CD8-positive, alpha-beta T cell (primary cell): ENCODE measurements at places on chromosomes 2 and 18.

GRCh38 chr2:96873651-96874096 is 3.8 kb upstream of the SEMA4C start:
- DNase-seq, result no peak

- DNase-seq, result no peak
These were observed 194.4 kb upstream of the ID2 start for GRCh38 chr2:8487461-8487932.

DNA sequence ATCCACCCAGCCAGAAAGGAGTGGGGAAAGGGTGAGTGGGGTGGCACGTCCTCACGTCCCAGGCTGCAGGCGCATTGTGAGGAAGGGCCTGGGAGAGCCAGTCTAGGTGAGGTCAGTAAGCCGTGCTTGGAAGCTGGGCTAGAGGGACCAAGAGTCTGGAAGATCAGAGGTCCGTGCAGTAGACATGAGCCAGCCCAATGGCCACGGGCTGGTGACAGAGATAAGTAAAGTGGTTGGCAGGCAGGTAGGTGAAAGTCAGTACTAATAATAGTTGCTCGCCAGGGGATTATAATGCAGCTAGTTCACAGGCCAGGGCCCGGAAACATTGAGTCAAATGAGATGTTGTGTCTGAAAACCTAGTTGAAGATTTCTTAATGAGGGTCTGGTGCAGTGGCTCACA is 133.2 kb downstream of the GBX2 start:
- no peak for DNase-seq

DNA sequence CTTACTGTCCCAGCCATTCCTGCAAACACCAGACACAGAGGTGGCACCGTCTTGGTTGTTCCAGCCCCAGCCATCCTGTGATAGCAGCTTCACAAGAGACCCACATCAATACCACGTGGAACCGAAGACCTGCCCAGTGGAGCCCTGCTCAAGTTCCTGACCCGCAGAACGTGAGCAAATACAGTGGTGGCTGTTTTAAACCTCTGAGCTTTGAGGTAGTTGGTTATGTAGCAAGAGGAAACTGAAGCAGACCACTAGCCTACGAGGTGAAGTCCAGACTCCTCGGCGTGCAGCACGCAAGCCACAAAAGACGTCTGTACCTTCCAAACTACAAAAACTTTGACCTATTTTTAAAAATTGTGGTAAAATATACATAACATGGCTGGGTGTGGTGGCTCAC is 96.1 kb upstream of the ODC1 start:
- DNase-seq, result peak; percentile 45

GRCh38 chr2:44793322-44793870 is 148.1 kb upstream of the SIX3 start:
- no peak for DNase-seq

DNA sequence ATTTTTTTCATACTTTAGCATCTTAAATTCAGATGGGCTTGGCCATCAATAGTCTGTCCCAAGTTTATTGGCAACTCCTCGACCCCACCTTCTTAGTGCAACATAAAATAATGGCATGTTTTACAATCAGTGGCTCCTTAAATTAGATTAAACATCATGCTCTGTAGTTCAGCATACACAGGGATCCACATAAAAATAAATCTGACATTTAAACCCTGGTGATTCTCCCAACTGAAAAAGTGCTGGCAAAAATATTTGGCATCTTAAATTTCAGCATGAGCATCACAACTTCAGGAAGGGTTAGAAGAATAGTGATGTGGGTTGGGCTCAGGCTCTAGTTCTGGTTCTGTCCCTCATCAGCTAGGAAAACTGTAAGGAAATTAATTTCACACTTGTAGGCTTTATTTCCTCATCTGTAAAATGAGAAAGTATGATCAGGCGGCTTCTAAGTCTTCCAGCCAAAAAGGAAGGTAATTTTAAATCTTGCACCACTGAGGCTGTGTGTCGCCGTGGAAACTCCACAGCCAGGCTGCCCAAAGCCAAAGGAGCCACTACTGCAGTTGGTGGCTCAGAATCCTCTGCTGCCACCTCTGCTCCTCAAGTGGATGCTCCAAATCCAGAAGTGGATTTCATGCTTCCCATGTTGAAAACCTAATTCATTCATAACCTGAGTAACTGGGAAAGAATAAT is 17.6 kb upstream of the EPG5 start:
- no peak for DNase-seq

GRCh38 chr2:54392555-54393324 is 63.4 kb upstream of the SPTBN1 start:
- no peak for DNase-seq

- DNase-seq, result no peak
These were observed 596.9 kb upstream of the HNMT start for GRCh38 chr2:137367361-137367760.

DNA sequence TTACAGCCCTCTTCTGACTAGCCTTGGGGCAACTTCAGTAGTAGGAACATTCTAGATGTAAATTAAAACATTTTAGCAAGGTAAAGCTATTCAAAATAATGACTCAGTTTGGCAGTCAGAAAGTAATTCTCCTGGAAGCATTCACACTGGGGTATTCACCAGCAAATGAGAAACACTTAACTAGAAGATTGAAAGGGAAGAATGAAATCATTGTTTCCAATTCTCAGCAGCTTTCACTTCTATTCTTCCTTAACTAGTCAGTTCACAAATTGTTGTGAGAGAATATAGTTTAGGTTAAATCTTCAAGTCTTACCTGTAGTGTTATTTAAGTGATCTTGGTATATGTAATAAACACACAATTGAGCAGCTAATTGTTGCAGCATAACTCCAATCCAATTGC is 1135.6 kb upstream of the FAM98A start:
- DNase-seq, result no peak
